ENCODE measurements at places on chromosomes 12 and 14.
A peak's percentile ranks its signal among the peaks of the same experiment; 100 is the strongest.

- no peak for DNase-seq
These were observed 93.9 kb downstream of the CALM1 start for GRCh38 chr14:90490720-90491050.

GRCh38 chr12:30201301-30202160 lies 417.8 kb upstream of the TMTC1 start:
- no peak for DNase-seq

- DNase-seq: no peak
These were observed 782.9 kb downstream of the BCL11B start for GRCh38 chr14:98489115-98489514.

DNA sequence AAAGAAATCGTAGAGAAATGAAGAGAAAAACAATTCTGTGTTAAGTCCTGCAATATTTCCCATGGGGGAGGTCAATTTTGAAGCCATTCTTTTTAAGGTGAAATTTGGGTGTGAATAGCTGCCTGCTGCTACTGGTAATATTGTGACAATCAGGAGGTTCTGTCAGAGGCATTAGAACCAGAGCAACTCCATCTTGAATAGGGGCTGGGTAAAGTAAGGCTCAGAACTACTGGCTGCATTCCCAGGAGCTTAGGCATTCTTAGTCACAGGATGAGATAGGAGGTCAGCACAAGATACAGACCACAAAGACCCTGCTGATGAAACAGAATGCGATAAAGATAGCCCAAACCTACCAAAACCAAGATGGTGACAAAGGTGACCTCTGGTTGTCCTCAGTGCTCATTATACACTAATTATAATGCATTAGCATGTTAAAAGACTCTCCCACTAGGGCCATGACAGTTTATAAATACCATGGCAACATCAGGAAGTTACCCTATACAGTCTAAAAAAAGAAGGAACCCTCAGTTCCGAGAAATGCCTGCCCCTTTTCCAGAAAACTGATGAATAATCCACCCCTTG lies 24.8 kb upstream of the MTHFD1 start:
- no peak for DNase-seq

- DNase-seq: no peak
These were observed 53.1 kb downstream of the DAD1 start for GRCh38 chr14:22535916-22536315.

- DNase-seq: no peak
These were observed 704.9 kb downstream of the NRXN3 start for GRCh38 chr14:78875049-78875448.

- DNase-seq: no peak
These were observed 14.4 kb downstream of the SPTLC2 start for GRCh38 chr14:77601846-77602619.

- DNase-seq: no peak
These were observed 13.6 kb downstream of the BCL11B start for GRCh38 chr14:99258341-99258861.

DNA sequence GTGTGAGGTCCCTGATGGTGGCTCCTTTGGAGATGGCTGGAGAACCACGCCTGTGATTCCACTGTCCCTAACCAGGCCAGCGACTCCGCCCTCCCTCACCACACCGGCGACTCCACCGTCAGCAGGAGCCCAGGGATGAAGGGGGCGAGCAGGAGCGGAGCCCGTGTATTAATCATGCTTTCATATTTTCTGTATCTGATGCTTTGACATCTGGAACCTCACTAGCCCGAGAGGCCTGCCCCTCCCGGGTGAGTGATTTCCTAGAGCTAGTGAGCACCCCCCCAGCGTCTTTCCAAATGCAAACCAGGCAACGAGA lies 69.9 kb downstream of the NOC4L start:
- no peak for DNase-seq

DNA sequence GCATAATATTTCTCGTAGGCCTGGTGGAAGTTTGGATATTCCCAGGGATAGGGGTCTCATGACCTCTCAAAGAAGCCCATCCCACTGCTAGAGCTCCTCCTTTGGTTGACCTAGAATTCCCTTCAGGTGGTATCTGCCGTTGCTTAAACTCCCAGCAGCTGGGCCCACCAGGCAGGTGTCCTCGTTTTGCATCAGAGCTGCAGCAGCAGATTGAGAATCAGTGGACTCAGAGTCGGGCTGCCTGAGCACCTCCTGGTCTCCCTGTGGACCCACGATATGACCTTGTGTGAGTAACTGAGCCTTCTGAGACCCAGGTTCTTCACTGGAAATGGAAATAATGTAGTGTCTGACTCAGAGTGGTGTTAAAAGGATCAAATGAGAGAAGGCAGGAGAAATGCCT lies 132.7 kb downstream of the PAPOLA start:
- DNase-seq: no peak

DNA sequence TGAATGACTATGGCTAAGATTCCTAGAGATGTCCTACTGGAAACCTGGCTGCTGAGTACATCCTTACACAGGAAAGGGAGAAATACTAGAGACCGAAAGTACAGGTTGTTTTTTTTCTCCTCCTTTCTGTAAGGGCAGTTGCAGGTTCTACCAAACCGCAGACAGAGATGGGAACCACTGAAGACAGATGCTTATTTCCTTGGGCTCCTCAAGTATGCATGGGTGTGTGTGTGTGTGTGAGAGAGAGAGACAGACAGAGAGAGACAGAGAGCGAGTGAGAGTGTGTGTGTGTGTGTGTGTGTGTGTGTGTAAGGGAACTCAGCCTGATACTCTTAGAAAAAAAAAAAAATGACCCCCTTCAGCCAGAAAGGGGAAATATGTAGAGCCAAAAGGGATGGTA lies 42.5 kb downstream of the MAP4K5 start:
- no peak for DNase-seq

- DNase-seq: no peak
These were observed 194.6 kb downstream of the ATXN7L3B start for GRCh38 chr12:74732164-74732784.

GRCh38 chr14:74392616-74393570 lies 33.1 kb downstream of the SYNDIG1L start:
- no peak for DNase-seq

DNA sequence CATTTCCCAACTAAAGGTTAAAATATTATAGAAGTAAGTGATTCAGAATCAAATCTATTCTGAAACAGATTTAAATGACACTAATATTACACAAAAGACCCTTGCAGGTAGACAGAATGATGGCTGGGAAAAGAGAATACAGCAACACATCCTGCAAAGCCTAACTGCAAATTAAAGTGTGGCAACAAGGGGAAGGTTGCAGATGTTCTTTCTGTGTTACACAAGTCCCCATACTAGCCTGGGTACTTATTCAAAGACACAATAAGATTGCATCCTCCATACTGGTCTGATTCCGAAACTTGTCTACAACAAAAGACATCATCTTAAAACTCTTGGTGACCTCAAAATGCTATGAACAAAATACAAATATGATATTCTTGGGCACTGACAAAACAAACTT lies 50.5 kb downstream of the R3HDM2 start:
- DNase-seq: no peak

GRCh38 chr12:79012636-79013035 lies 148.1 kb downstream of the SYT1 start:
- DNase-seq: no peak

GRCh38 chr12:49059045-49059298 lies 1.6 kb downstream of the KMT2D start:
- DNase-seq: no peak

DNA sequence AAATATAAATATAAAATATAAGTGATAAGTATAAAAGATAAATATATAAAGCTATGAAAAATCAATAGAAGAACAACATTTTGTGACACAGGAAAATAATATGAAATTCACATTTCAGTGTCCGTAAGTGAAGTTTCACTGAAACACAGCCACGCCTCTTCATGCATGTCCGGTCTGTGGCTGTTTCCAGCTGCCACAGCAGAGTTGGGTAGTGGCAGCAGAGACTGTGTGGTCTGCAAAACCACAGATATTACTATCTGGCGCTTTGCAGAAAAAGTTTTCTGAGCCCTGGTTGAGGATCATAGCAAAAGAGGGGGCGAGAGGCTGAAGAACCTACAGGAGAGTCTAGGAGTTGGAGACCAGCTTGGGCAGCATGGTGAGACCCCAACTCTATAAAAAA lies 780 bp downstream of the SERPINA4 start:
- no peak for DNase-seq

GRCh38 chr14:67444395-67444794 lies 32.4 kb upstream of the PLEK2 start:
- no peak for DNase-seq

GRCh38 chr14:59305231-59305630 lies 116.8 kb downstream of the DAAM1 start:
- DNase-seq: no peak

GRCh38 chr12:8127138-8127537 lies 3.7 kb downstream of the CLEC4A start:
- no peak for DNase-seq

DNA sequence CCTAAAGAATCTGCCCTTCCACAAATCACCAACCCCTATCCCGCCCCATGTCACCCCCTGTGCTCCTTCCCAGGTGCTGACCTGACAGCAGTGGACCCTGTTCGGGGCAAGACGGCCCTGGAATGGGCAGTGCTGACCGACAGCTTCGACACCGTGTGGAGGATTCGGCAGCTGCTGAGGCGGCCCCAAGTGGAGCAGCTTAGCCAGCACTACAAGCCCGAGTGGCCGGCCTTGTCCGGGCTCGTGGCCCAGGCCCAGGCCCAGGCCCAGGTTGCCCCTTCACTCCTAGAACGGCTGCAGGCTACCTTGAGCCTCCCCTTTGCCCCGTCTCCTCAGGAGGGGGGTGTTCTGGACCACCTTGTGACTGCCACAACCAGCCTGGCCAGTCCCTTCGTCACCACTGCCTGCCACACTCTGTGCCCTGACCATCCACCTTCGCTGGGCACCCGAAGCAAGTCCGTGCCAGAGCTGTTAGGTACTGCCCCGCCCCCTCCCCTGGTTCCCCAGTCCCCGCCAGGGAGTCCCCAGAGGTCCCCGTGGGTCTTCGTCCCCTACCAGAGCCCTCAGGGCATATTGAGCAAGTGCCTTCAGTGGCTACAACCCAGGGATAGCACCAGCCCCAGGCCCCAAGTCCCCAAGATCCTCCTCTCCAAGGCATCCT lies 2.7 kb downstream of the ANKRD33 start:
- DNase-seq: no peak

DNA sequence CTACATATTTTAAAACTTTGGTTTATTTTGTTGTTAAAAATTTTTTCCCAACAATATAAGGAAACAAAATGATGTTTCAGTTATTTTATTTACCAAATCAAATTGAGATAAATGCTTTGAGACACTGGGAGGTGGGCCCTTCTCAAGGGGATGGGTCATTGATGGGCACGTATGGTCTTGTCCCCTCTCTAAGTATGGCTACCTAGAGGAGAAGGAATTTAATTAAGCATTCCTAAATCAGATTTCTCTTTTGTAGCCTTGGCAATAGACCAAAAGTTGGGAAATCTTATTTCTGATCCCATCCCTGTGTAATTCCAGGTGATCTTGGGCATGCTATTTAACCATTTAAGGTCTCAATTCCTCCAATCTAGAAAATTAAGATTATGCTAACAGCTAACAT lies 79.0 kb downstream of the SCN8A start:
- DNase-seq: no peak

GRCh38 chr12:5269846-5270245 lies 162.1 kb upstream of the NTF3 start:
- DNase-seq: no peak

DNA sequence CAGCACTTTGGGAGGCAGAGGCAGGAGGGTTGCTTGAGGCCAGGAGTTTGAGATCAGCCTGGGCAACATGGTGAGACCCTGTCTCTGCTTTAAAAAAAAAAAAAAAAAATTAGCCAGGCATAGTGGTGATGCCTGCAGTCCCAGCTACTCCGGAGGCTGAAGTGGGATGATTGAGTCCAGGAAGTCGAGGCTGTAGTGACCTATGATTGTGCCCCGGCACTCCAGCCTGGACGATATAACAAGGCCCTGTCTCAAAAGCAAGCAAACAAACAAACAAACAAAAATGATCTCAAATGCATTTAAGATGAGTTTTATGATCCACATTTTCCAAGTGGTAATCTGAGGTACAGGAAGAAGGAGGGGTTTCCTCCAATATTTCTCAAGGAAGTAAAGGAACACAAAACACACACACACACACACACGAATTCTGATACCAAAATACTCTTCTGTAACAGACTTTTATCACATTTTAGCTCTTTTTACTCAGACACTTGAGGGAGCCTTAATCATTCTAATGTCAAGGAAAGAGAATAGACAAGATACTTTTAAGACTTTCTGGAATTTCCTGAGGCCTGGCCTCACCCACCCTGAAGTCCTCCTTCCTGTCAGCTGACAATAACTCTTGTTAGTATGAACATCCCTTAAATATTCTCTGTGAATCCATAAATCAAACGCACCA lies 44.4 kb upstream of the CERS5 start:
- no peak for DNase-seq

DNA sequence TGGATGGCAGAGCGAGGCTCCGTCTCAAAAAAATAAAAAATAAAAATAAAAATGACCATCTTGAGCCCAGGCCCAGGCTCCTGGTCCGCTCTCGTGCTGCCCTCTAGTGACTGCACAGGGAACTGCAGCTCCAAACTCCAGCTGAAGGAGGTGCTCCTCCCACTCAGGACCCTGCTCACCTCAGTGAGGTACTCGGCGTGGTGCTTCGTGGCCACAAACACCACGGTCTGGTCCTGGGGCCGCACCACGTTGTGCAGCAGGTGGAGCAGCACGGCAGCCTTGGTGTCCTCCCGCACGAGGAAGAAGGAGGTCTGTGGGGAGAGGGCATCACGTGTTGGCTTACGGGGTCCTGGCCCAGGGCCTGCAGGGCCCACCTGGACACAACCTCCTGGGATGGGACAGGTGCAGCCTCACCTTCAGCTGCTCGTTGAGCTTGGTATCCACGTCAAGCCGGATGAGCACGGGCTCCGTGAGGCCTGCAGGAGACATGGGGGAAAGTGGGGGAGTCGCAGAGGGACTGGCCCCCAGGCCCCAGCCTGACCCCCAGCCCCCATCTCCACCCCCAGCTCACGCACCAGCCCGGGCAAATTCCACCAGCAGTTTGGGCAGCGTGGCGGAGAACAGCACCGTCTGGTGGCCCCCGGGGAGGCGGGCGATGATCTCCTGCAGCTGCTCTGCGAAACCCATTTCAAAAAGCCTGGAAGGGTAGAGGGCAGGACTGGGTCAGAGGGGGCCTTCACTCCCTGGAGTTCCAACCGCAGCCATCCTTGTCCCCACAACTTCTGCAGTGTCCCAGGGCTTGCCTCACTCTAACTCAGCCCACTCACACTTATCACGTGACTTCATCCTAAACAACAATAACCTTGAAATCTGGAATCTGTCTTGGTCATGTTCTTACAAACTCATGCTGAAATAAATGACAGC lies 10.6 kb downstream of the DDX54 start:
- DNase-seq: peak; percentile 78
